ENCODE measurements at places on chromosomes 5 and 9.
A peak's percentile ranks its signal among the peaks of the same experiment; 100 is the strongest.

DNA sequence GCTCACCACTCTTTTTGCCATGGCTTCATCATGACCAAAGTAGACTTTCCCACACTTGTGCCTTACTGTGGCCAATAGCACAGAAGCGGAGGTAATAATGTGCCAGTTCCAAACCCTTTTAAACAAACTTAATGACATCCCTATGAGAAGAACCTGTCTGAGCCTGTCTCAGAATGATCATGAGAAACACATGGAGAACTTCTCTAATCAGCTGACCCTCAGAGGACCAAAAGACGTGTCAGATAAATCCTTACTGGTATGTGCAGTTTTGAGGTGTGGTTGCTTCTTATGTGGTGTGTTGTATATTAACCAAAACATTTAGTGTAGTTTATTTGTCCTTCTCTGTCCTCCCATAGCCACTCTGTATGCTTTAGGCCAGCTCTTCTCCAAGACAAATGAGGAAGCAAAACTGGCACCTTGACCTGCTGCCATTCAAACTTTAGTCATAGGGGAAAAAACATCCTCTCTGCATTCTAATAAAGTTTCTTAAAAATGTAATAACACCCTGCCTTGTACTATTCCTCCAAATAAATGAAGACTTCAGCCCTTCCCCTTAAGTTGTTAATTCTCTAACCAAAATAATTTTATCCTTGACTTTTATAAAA lies 168.9 kb downstream of the MUSK start:
- no peak for DNase-seq

DNA sequence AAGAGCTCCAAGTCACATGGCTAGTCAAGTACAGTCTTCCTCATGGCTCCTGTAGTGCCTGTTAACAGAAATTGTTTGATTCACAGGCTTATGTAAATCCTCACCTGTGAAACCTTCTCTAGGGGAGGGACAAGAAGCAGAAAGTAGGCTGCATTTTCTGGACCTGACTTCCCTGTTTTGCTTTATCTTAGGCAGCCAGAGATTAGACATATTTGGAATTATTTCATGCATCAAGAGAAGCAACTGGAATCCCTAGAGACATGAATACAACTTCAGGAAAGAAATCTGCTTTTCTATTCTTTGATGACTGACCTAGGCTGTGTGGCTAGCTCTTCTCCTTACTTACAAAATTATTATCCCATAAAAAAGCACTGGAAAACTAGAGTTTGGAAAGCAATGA lies 52.3 kb downstream of the CAST start:
- no peak for DNase-seq

- peak; percentile 75 for DNase-seq
Observed at GRCh38 chr5:64632251-64632650, 58.1 kb upstream of the SHISAL2B start.

DNA sequence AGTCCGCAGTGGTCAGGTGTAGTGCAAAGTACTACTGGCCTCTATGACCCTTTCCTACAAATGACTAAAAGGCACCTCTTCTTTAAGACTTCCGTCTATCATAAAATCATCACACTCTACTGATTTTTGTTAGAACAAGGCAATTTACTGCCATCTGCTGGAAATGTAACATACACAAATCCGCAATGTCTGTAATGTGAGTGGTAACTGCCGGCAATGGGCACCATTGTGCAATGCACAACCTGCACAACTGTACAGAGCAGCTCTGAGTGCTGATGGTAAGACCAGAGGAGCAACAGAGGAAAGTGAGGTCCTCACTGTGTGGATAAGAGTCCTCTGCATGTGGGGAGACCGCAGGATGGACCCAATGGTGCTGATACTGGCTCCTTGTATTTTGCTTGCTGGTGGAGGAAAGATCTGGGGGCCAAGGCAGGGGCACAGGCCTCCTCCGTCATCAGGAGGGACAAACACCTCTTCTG lies 103.7 kb downstream of the ATPSCKMT start:
- DNase-seq, result peak; percentile 29

GRCh38 chr5:178688551-178688950 lies 41.9 kb downstream of the ZNF354A start:
- DNase-seq, result no peak

GRCh38 chr5:178667688-178668087 lies 40.8 kb upstream of the CLK4 start:
- no peak for DNase-seq

DNA sequence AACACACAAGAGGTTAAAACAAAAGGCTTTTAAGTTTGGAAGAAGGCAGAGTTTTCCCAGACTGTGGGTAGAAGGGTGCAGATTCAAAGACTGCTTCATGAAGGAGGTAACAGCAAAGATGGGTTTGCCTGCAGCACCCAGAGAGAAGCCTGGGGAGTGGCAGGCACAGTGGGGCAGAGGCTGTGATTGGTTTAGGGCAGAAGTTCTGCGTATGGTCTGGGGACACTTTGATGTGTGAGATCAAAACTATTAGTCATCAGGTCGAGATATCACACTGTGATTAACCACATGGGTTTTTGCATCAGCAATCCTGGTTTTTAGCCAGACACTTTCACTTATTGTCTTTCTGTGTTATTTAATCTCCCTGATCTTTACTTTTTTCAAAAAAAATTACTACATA lies 188.8 kb upstream of the GLRA1 start:
- peak; percentile 5 for DNase-seq

- DNase-seq, result peak; percentile 62
Observed at GRCh38 chr9:113609562-113610318, 146.2 kb downstream of the RGS3 start.

DNA sequence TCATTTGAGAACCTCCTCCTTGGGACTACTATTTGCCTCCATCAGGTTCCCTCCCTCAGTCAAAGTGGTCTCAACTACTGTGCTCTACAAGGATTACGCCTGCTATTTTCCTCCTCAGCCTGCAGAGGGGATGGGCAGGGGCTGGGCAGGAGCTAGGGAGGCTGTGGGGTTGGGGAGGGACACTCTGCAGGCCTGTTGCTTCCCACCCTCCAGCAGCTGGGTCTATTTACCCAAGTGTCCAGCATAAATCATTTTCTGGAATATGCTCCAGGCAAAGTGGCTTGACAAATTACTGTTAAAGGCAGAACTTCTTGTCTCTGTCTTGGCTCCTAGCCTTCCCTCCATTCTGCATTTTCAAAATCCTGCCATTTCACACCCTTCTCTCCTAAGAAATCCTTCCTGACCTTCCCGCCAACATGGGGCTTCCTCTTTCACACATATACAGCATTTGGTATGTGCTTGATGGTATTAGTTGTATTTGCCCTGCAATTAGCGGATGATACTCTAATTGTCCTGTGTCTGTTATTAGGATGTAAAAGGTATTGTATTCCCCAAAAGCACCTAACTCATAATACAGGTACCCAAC lies 106.7 kb downstream of the EFNA5 start:
- no peak for DNase-seq

GRCh38 chr5:29770936-29771335 lies 1422.5 kb upstream of the CDH6 start:
- no peak for DNase-seq

- DNase-seq, result no peak
Observed at GRCh38 chr9:97514531-97514930, 13.1 kb downstream of the TMOD1 start.

- no peak for DNase-seq
Observed at GRCh38 chr5:67243349-67243748, 46.8 kb upstream of the CD180 start.

DNA sequence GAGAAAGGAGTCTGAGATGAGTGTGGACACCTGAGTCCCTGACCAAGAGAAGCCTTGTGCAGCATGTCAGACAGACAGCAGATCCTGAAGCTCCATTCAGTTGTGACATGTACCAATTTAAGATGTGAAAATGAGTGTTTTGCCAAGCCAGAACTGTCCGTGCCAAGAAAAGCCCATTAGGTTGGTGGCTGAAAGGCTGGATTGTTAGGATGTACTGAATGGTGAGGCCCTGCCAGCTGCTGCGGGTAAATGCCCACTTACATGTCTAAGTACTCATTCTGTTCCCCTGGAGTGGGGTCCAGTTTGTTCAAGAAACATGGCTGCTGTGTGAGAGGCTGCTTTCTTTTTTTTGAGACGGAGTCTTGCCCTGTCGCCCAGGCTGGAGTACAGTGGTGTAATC lies 14.6 kb downstream of the DAPK1 start:
- DNase-seq, result no peak

DNA sequence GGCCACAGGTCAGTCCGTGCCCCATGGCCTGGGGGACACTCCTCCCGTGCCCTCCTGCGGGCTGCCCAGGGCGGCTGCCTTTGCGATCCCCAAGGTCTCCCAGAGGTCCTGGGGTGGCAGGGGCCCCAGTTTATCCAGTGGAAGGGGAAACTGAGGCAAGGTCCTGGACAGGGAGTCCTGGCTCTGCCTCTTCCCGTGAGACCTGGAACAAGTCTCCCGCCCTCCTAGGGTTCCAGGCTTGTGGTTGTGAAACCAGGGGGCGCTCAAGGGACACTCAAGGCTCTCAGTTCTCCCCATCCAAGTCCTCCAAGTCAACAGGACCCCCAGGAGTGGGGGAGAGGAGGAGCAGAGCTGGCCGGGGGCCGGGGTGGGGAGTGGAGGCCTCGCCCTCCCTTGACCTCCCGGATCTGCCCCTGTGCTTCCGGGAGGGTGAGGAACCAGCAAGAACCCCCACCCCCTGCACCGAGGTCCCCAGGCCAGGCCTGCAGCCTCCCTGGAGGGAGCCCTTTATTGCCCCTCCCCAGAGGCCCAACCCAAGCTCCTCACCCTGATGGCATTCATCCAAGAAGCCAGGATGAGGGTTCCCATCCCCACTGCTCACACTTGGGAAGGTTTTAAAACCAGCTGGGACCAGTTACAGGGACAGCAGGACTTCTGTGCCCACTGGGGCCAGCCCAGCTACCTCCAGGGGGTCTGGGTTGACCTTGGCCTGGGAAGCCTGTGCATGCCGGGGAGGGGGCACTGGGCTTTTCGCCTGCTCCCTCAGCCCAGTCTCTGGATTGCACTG lies 24.7 kb upstream of the TMEM250 start:
- DNase-seq, result peak; percentile 25
